ENCODE measurements at places on chromosomes 16 and 17. TPM values are rescaled to one million over a fixed set of nuclear protein-coding genes. Genes with fewer than 3 reads are reported as not detected.

DNA sequence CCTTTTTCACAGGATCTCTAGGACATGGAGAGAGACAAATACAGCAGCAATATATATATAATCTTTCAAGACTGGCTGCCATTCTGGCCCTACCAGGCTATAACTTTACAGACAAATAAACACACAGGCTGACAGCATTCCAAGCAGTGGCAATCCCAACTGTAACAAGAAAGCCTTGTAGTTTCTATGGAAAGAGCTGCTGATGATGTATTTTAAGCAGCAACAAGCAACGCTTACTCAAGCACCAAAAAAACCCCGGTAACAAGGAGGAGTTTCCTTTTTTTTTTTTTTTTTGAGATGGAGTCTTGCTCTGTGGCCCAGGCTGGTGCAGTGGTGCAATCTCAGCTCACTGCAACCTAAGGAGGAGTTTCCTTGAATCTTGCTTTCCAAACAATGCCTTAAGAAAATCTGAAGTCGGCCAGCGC lies 23.2 kb downstream of the LSM12 start:
- no peak for DNase-seq
- H3K4me3 ChIP-seq: no peak overlapping the region
- H3K27ac ChIP-seq: no peak overlapping the region
- no peaks in the 10 kb centered on the region for H3K4me1 ChIP-seq
- no peaks in the 10 kb centered on the region for H3K27me3 ChIP-seq
- no peaks in the 10 kb centered on the region for H3K36me3 ChIP-seq

Gene FGF11
- total RNA-seq: 3.4 TPM

Gene ITGA2B
- total RNA-seq: 0.67 TPM

Gene RNF157
- total RNA-seq: 50.6 TPM

GRCh38 chr17:40361925-40362695 lies 2.4 kb downstream of the GJD3 start:
- no peak overlapping the region for H3K27ac ChIP-seq
- H3K36me3 ChIP-seq: no peaks in the 10 kb centered on the region
- DNase-seq: no peak
- H3K27me3 ChIP-seq: no peaks in the 10 kb centered on the region
- H3K4me3 ChIP-seq: peak overlapping the region; percentile 35

Gene NPW
- not detected for total RNA-seq

GRCh38 chr17:67534941-67535340 lies 157.9 kb downstream of the PITPNC1 start:
- H3K36me3 ChIP-seq: no peaks in the 10 kb centered on the region
- no peaks in the 10 kb centered on the region for H3K4me1 ChIP-seq
- no peaks in the 10 kb centered on the region for H3K27me3 ChIP-seq
- no peak overlapping the region for H3K4me3 ChIP-seq
- H3K27ac ChIP-seq: no peak overlapping the region

Gene KCNH4
- total RNA-seq: 0.24 TPM

DNA sequence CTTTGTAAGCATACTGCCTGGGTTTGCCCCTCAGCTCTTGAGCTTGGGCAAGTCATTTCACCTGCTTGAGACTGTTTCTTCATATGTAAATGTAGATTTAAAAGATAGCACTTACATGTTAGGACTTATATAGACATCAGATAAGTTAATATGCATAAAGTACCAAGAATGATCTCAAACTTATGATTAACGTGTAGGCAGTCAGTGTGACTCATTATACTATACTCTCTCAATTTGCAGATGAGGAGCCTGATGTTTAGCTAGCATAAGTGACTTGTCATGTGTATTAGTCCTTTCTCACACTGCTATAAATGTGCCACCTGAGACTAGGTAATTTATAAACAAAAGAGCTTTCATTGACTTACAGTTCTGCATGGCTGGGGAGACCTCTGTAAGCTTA lies 690.5 kb downstream of the KCNJ2 start:
- H3K36me3 ChIP-seq: no peaks in the 10 kb centered on the region
- no peak overlapping the region for H3K4me3 ChIP-seq
- no peaks in the 10 kb centered on the region for H3K4me1 ChIP-seq
- no peaks in the 10 kb centered on the region for H3K27me3 ChIP-seq
- H3K27ac ChIP-seq: no peak overlapping the region
- no peak for DNase-seq

Measured in naive thymus-derived CD4-positive, alpha-beta T cell (primary cell).